ENCODE measurements at places on chromosomes 2 and 18.

- DNase-seq, result no peak
Measured at GRCh38 chr2:159228081-159228581, 58.4 kb downstream of the WDSUB1 start.

GRCh38 chr2:207157731-207158130, 8.0 kb downstream of the KLF7 start:
- DNase-seq, result no peak

DNA sequence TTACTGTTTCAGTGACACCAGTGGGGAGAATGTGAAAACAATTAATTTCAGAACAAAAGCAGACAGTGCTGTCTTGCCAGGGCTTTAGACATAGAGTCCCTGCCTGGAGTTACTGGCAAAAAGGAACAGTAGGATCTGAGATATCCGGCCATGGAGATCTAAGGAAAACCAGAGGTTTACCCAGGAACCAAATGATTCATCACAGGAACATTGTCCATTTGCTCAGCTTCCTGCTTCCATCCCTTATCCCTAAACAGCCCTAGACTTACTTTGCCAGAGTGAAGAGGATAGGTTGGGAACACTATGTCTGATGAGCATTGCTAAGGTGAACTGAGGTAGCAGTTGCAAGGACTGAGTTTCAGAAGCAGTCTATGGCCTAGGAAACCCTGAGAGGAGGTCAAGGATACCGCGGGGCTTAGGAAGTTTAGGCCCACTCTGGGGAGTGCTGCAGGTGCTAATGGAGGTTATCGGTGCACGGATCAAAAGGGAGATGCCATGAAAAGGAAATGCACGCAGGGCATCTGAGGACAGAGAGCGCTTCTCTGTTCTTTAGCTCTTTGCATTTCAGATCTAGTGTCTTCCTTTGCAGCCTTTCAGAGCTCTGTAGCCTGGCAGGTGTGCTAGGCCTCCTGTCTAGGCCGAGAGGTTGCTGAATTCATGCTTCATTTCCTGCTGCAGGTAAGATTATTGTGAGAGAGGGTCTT, 223.9 kb downstream of the CDCA7 start:
- DNase-seq, result no peak

DNA sequence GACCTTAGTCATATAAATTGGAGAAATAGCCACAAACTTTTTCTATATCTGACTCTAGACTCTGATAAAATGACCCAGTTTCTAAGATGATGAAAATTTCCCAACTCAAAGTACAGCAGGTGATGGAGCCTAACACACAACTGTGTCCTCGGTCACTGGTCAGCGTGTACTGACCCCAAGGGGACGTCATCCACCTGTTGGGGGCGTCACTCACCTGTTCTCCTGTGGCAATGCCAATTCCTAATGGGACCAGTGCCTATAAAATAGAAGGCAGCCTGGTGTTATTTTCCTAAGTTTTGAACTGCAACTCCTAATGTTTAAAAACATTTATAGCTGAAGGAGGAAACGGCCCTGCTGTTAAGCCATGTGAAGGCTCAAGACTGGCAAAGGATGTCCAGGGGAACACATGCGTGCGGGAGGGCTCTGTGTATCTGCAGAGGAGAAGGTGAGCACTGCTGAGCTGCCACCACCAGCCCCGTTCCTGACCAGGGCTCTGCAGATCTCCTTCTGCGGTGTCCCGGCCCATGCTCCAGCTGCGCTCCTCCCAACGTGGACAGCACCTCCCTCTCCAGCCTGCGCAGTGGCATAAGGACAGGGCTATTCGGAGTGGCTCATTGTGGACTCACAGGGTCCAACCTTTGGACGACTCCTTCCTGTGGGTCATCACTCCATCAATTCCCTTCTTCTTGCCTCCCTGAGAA, 21.2 kb downstream of the TYMS start:
- DNase-seq, result no peak

GRCh38 chr2:198347349-198347748, 543.0 kb downstream of the PLCL1 start:
- no peak for DNase-seq

All from NK-92 treated with Interleukin-12 subunit alpha and Interleukin-12 subunit beta, amount 100 ng/mL, for 24 hours (cell line).